Motor neuron (in vitro differentiated cells): ENCODE measurements at places on chromosomes 5 and 9. TPM values are rescaled to one million over a fixed set of nuclear protein-coding genes. Genes with fewer than 3 reads are reported as not detected.

Gene ROPN1L
- 2.3 and 3.1 TPM in 2 replicates for total RNA-seq

- no peak for ATAC-seq
Observed at GRCh38 chr5:169011009-169011408, 289.9 kb downstream of the SLIT3 start.

DNA sequence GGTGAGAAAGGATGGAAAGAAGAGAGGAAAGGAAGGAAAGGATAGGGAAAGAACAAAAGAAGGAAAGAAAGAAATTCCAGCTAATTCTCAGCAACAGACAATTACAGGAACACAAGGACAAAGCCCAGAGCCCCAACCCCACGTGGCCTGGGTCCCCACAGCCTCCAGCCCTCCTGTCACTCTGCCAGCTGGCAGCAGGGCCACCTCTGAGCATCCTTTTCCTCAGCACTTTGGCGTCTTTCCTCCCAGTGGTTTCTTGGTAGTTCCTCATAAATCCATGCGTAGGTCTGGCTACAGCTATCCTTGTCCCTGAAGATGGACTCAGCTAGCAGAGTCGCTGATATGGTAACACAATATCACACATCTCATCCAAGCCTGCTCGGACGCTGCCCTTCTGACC is 28.3 kb downstream of the ADAMTS2 start:
- no peak for ATAC-seq

DNA sequence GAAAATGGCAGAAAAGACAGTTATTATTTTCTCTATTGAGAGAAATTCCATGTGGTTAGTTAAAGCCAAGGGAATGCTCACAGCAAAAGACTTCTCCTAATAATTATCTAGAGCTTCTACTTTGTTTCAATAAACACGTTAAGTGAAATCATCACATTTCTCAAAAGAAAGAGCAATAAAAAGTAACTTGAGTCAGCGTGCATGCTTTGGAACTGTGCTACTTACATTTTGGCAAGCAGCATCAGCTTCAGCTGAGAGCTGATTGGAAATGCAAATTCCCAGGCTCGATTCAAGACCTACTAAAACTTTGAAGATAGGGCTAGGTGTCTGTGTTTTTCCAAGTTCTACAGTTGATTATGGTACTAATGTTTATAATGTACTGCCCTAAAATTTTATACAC is 132.1 kb downstream of the CDH18 start:
- ATAC-seq, result no peak

- no peak for ATAC-seq
Observed at GRCh38 chr9:126149661-126150060, 177.0 kb upstream of the MVB12B start.

GRCh38 chr5:16600397-16600796 is 16.4 kb downstream of the RETREG1 start:
- no peak for ATAC-seq

DNA sequence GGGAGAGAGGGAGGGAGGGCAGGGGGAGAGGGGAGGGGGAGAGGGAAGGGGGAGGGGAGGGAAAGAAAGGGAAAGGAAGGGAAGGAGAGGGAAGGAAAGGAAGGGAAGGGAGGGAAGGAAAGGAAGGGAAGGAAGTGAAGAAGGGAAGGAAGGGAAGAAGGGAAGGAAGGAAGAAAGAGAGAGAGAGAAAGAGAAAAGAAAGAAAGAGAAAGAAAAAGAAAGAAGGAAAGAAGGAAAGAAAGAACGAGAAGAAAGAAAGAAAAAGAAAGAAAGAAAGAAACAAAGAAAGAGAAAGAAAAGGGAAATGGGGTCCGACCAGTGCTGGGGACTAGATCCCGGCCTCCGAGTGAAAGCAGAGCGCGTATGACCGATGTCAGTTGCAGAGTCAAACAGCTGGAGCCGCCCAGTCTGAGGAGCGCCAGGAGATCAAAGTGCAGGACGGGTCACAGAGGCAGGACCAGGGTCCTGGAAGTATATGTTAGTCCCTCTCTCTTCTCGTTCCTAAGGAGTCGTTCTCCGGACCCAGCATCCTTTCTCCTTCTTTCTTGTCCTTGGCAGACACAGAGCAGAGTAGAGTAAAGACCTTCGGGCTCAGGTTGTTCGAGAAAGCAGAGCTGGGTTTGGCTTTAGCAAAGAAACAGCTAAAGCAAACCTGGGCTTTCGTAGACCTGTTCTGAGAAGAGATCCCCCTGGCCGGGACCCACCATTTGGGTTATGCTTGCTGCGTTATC is 305.4 kb upstream of the MSX2 start:
- peak; percentile 70 for ATAC-seq

Gene RIC1
- 51.7 and 53.7 TPM in 2 replicates for total RNA-seq

Gene NOL6
- 35.0 and 37.4 TPM in 2 replicates for total RNA-seq

GRCh38 chr5:116440457-116441001 is 134.1 kb downstream of the SEMA6A start:
- peak; percentile 57 for ATAC-seq

GRCh38 chr9:107118863-107119624 is 164.0 kb upstream of the RAD23B start:
- no peak for ATAC-seq

DNA sequence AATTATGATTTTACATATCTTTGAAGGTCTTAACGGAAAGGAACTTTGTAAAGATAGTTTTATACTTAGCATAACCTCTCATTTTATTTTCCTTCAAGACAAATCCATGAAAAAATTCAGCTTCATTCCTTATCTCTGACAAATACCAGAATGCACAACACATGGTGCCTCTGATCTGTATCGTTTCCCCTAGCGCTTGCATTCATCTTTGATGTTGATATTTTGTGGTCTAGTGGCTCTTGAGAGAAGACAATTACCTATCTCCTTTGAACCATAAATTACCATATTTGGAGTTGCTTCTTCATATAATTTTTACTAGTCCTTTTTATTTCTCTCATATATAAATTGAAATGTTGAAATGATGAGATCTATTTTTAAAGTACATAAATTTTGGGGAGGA is 551.3 kb downstream of the PDE4D start:
- no peak for ATAC-seq

DNA sequence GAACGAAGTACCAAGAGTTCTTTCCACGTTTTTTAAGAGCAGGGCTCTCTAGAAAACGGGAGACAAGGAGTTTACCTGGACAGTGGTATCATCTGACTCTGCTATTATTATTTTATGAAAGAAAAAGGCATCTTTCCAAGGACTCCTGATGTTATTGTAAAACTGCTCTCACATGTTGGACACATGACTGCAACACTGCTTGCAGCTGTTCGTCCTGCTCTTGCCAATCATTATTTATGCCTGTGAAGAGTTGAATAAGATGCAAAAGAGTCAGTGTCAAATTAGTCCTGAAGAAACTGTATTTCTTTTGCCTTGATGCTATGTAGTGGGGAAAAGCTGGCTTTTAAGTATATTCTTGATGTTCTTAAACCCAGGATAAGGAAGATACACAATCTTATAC is 284.5 kb upstream of the PTGER4 start:
- ATAC-seq, result no peak

Gene AK1
- total RNA-seq, result 27.8 and 46.1 TPM in 2 replicates

Gene CAMK2A
- 5.6 and 10.6 TPM in 2 replicates for total RNA-seq

GRCh38 chr5:115657125-115657880 is 31.5 kb upstream of the TMED7 start:
- ATAC-seq, result no peak

DNA sequence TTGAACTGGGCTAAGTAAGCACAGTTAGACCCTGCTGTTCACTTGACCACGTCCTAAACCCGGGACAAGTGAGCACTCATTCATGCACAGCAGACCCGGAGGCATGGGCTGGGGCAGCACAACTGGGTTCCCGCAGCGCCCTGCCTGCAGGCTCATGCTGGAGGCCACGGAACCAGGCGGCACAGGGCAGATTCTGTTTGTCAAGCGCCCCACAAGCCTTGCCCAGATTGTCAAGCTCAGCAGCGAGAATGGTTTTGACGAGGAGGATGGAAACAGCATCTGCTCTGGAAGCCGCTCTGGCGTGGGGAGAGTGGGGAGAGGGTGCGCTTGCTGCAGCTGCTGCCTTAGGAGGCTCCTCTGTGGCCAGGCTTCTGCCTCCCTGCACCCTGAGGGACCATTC is 32.7 kb downstream of the PRRT1B start:
- ATAC-seq, result no peak

Gene TRIM23
- total RNA-seq, result 32.9 and 37.2 TPM in 2 replicates

Gene PLAC8L1
- 1.9 TPM in 1 of 2 replicates, not detected in the other for total RNA-seq

Gene TRMT10B
- 8.2 and 8.9 TPM in 2 replicates for total RNA-seq

Gene SREK1IP1
- total RNA-seq, result 17.2 and 17.6 TPM in 2 replicates

DNA sequence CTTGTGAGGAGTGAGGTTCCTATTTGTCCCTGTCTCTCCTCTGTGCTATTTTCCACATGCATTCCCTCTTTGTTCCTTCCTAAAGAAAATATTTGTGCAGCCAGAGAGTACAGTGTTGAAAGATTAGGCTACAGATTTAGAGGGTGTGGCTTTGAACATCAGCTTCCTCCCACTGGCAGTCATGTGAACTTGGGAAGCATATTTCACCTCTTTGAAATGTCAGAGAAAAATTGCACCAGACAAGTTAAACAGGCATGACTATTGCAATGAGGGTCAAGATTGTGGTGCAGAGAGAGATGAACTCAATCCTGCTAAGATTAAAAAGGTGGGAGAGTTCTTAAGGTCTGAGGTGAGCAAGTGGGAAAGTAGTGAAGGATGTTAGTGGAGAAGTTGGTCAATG is 641.0 kb downstream of the DNAH5 start:
- no peak for ATAC-seq

DNA sequence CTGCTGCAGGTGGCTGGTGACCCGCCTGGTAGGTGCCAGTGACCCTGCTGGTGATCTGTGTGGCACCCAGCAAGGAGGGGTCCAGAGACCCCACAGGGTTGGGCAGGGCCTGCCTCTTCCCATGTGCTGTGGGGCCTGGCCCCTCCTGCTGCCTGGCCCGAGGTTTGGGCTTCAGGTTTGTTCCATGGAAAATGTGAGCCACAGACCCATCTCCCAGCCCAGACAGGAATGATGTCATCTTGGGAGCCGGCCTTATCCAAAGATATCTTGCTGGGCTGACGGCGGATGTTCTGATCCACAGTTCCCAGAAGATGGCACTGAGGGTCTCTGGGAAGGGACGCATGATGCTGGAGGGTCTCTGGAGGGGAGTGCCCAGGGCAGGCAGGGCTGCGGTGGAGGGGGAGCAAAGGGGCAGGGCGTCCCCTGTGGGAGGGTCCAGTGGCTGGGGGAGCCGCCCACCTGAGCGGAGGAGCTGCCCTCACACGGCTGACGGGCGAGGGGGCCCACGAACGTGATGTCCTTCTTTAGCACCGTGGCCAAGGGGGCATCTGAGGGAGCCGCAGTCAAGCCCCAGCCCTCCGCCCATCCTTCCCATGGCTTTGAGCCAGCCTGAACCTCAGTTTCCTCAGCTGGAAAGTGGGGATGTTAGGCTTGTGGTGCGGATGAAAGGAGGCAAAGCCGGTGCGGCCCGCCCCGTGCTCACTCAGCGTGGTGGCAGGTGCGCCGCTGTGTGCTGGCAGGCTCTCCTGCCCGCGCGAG is 68.1 kb downstream of the COL5A1 start:
- no peak for ATAC-seq

DNA sequence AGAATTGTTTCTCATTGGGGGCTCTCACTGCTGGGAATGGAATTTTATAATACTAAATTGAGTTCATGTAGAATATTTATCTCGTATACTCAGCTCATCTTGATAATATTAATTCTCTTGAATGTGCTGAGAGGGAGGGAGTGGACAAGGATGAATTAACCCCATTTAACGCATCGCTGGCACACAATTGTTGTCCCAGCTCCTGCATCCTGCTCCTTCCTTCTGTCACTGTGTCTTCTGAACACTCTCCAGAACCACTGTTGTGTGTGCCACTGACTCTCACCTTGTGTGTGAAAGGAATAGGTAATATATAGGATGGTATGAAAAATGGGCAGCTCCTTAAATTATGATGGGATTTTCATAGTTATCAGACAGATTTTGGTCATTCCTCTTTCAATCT is 267.3 kb downstream of the MTRR start:
- ATAC-seq, result no peak

Gene SEC24A
- 23.4 and 26.4 TPM in 2 replicates for total RNA-seq

GRCh38 chr5:62920856-62921255 is 342.2 kb downstream of the LRRC70 start:
- no peak for ATAC-seq

Gene FOXD4L5
- total RNA-seq, result 1.2 TPM in 1 of 2 replicates, not detected in the other

Gene WHRN
- 7.0 and 7.6 TPM in 2 replicates for total RNA-seq

- ATAC-seq, result peak; percentile 52
Observed at GRCh38 chr9:3240656-3241268, 285.0 kb downstream of the RFX3 start.

Gene KIF20A
- total RNA-seq, result 1.2 and 2.1 TPM in 2 replicates

DNA sequence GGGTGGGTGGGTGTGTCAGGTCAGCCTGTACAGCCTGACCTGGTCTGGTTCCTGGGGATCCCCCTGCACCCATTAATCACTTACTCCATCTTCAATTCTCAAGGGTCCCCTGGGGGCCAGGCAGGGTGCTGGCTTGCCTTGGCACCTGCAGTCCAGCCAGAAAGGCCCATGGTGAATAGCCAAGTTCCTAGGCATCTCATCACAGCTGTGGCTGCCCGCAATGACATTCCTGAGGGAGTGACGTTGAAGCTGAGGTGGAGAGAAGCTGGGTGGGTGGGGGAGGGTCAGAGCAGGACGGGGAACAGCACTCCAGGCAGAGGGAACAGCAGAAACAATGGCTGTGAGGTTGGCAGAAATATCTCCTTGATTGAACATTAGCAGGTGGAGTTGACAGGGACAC is 10.6 kb downstream of the HMCN2 start:
- no peak for ATAC-seq

DNA sequence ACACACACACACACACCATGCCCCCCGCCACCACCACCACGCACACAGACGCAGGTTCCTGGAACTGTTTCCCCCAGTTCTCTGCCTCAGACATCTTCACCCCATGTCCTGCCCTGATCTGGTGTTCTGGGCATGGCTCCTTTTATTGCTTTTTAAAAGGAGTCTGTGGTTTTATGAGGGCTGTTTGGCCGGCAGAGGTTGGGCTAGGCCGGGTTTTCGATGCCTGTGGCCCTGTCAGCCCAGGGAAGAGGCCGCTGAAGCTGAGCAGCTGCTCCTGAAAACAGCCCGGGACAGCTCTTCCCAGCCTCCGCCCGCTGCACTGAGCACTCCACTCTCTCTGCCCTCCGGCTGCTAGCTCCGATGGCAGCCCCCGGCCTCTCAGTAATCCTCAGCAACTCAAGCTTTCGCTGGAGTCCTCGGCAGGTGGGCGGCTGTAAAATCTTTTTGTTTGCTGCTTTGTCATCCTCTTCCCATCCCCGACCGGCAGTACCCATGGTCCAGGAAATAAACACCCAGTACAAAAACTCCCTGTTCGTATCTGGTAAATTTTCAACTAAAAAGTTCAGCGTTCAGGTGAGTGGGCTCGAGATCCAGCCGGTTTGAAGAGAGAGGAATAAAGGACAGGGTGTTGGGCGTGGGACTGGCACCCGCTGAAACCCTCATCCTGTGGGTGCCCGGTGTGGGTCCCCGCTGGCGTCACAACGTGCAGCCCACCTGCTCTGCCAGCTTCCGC is 103.0 kb upstream of the ERCC6L2 start:
- peak; percentile 86 for ATAC-seq

- ATAC-seq, result peak; percentile 36
Observed at GRCh38 chr5:61162832-61163567, 732 bp upstream of the SMIM15 start.
